ENCODE measurements at places on chromosomes 1 and 21.

GRCh38 chr1:170836141-170836540, 99.2 kb upstream of the MROH9 start:
- DNase-seq = no peak

DNA sequence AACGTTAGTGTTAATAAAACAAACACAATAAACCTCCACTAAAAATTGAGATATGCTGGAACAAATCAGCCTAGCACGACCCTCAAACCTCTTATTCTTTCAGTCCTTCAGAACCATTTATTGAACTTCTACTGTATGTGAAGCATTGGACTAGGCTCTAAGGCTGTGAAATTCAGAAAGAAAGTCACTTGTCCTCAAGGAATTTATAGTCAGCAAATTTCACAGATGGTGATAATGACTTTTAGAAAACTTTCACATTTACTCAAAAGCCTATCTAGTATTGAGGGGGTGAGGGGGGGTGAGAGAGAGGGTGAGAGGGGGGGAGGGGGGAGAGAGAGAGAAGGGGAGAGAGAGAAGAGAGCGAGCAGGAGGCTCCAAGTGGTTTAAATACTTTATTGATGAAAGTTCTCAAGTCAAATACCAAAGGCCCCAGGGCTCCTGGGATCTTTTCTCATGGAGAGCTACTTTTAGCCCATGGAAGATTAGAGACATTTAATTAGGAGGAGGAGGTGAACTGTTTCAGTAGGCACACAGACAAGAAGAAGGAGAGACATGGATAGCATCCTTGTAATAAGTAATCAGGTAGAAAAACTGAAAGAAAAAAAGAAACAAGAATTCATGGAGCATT, 66.3 kb upstream of the SSX2IP start:
- DNase-seq = no peak

- DNase-seq = no peak
Observed at GRCh38 chr1:114023377-114023776, 44.1 kb downstream of the OLFML3 start.

- DNase-seq = no peak
Observed at GRCh38 chr1:10494754-10495474, 20.2 kb downstream of the PEX14 start.

GRCh38 chr1:214943054-214943453, 139.5 kb upstream of the KCNK2 start:
- no peak for DNase-seq

DNA sequence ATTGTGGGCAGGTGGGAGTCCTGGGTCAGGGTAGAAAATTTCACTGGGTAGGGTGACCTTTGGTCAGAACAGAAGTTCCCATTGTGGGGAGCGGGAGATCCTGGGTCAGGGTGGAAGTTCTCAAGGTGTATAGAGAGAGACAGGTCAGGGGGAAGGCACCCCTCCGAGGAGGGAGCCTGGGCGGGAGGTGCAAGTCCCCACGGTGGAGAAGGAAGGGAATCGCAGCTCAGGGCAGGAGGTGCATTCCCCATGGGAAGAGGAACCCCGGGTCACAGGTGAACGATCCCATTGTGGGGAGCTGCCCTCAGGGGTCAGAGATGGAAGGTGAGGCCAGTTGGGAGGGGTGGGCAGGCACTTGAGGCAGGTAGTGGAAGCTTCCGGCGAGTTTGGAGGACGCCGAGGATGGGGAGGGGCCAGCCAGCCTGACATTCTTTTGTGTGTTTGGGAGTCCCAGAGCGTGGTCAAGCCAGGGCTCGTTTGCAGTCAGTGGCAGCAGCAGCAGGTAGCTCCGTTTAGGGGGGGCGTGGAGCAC, 637 bp downstream of the LYPLA2 start:
- DNase-seq = no peak

GRCh38 chr1:150558303-150558704, 9.1 kb downstream of the ADAMTSL4 start:
- DNase-seq = no peak

DNA sequence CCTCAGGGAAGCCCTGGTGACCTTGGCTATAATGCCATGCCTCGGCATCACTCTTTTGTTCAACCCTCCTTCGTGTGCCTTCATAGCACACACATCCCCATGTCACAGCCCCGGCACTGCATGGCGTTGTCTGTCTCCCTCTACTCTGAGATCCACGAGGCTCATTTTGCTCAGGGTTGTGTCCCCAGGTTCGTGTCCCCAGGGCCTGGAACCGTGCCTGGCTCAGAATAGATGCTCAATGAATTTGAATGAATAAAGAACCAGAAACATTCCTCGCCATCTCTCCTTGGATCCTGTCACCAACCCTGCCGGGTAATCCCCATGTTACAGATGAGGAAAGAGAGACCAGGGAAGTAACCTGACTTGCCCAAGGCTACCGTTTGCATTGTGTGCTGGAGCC, 177.3 kb downstream of the PTPRU start:
- DNase-seq = no peak

DNA sequence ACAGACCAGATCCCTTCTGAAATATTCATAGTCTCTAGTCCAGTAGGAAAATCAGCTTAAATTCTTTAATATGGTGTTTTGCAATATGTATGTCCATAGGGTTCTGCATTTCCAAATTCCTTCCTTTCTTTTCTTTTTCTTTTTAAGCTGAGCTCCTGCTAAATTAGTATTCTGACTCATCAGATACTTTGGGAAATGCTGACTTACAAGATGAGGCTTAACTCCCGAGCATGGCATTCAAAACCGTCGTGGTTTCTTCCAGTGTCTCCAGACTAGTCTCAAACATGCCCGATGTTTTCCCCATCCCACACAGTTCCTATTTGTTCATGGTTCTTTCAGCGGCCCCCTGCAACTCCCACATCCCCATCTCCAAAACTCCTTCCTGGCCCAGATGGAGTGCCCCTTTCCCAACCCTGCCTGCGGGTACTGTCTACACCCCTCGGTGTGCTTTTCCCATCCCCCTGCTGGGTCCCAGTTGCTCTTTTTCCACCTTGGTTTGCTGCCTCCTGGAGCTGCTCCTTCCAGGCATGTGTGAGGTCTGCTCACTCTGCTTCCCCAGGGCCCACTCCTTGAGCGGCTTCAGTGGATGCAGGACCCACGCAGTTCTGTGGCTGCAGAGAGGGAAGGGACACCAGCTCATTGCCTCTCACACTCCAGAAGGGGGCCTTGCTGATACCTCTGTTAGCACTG, 19.5 kb upstream of the ETV3 start:
- no peak for DNase-seq

GRCh38 chr1:204198348-204199340, 2.4 kb upstream of the KISS1 start:
- peak; percentile 33 for DNase-seq

GRCh38 chr1:30418939-30419720, 304.3 kb downstream of the MATN1 start:
- DNase-seq = no peak

- DNase-seq = no peak
Observed at GRCh38 chr1:220878191-220879075, 810 bp upstream of the HLX start.

Data from Panc1 (cell line).